ENCODE measurements at places on chromosomes 1 and 21.

GRCh38 chr1:172957491-172957890, 93.2 kb downstream of the TNFSF18 start:
- no peak for DNase-seq

DNA sequence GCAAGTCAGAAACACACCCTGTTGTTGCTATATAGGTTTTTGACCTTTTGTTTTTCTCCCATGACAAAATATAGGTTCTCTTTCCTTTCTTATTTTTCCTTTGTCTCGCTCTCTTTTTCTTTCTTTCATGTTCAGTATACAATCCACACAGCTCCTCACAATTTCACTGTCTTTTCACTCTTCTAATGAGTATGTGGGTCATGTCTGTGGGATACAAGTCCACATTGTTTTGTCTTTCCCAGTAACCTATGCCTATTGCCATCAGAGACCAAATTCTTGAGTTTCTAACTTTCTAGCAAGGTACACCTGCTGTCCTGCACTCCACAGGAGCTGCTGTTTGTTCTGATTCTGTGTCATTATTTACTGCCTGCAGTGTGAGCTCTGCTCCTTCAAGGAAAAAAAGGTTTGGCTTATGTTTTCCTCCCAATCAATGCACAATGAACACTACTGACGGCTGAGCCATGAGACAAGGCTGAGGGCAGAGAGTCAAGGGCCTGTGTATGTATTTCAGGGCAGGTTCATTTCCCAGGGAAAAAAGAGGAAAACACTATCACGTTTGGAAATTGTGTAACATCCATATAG, 453.8 kb downstream of the NEGR1 start:
- DNase-seq = no peak

DNA sequence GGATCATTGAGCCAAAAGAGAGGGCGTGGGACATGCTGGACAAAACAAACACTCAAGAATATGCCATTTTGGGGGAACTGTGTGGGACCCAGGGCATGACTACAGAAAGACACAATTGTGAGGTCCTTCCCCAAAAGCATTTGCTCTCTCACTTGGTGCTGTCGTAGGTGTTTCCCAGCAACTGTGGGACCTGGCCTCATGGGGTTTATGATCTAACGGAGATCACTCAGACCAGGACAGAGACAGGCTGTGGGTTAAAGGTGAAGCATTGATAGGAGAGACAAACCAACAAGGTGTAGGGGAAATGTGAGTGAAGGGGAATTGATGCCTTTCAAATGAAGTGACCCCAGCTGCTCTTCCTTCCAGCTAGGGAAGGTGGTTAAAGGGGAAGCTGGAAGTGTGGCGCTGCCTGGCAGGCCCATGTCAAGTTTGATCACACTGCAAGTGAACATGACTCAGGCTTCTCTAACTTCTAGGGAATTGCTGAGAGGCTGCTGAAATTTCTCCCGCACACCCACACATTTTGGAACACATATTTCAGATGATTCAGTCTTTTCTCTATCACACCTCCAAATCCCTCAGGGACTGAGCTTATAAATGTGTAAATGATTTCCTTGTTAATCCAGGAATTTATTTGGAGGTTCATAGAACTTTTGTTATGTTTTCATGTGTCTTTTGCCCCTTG, 30.2 kb downstream of the TRAF5 start:
- no peak for DNase-seq

DNA sequence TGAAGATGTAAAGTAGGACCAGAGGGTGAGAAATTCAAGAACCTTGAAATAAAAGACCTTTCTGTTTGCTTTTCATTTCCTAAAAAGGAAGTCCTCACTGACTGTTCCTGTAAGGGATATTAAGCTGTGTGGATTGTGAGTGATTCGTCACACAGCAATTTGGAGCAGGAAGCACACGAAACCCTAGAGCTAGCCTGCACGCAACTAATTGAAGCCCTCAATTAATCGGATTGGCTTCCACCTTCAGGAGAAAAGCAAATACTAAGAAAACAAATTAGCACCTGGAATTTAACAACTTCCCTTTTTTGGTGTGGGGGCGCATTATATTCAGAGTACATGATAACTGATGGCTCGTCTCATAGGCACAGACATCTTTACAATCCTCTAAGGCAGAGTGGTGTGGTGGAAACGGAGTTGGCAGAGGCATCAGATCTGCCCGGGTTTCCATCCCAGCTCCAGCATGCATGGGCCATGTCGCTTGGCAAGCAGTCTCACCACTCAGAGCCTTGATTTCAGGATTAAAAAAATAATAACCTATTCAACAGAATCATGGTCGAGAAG, 95.2 kb downstream of the KCNJ15 start:
- DNase-seq = no peak

GRCh38 chr1:171793636-171794035, 12.2 kb downstream of the METTL13 start:
- DNase-seq = no peak

GRCh38 chr1:193525411-193525810, 339.0 kb upstream of the B3GALT2 start:
- no peak for DNase-seq

GRCh38 chr1:35668506-35668905, 27.2 kb upstream of the PSMB2 start:
- DNase-seq = no peak

GRCh38 chr1:14282707-14283106, 315.8 kb upstream of the KAZN start:
- no peak for DNase-seq

DNA sequence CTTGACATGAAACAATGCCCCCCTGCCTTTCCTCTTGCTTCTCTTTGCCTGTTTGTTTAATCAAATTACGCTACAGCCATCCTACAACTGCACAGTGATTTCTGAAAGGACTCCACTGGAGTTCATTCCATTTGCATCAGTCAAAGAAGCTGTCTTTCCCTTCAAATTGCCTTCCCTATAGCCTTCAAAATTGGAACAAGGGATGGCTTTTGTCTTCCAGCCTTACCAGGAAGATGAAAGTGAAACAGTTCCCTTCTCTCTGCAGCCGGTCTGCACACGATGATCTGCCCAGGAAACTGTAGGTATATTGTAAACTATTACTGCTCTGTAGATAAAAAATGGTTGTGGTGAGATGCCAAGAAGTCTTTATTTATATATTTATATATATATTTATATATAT, 65.6 kb upstream of the ETS2 start:
- no peak for DNase-seq
